ENCODE measurements at places on chromosomes 2 and 18.

DNA sequence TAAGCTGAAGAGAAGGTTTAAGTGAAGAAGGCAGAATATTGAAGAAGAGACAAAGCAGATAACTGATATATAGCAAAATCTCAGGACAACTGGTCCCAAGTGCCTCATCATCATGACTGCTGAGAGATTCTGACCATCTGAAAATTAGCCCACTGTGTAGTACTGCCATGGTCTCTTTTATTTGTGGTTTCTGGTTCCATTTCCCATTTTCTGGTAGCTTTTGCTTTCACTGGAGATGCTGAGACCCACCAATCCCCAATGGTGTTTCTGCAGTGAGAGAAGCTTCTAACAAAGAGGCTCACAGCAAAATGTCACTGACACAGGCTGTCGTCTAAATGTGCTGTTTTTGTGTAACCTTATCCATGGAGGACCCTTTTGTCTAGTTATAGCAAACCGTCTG is 79.5 kb downstream of the TMEM163 start:
- DNase-seq: no peak

- no peak for DNase-seq
Measured at GRCh38 chr2:232865165-232865564, 4.9 kb upstream of the SNORC start.

DNA sequence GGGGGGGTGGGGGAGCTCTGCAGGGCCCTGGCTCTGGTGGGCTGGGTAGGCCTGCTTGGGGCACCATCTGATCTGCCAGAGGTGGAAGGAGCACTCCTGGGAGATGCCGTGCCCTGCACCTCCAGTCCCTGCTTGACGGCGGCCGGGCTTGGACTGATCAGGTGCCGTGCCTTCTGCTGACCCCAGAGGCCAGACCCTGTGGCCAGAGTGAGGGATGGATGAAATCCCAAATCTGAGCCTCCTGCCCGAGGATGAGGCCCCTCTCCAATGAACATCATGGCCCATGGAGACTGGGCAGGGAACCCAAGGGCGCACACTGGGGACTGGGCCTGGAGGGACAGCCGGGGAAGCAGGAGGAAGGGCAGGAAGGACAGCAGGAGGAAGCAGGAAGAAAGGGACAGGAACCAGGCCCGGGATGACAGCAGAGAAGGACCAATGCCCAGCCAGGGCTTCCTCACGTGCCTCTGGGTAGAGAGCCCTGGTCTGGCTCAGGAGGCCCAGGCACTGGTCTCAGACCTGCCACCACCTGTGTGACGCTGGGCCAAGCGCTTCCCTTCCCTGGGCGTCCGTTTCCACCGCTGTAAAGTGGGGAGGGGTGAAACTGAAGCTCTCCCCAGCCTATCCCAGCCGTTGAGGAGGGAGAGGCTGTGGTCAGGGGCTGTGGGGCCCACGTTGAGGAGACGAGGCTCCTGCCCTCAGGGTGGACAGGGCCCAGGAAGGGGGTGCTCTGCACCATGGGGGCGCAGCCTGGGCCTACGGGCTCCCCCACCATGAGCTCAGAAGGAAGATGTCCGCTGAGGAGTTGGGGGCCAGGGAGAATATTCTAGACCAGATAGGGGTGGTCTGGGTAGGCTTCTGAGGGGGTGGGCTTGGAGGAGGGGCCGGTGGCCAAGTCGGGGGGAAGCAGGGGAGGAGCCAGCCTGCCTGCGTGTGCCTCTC is 1.0 kb upstream of the GPR35 start:
- DNase-seq: no peak

DNA sequence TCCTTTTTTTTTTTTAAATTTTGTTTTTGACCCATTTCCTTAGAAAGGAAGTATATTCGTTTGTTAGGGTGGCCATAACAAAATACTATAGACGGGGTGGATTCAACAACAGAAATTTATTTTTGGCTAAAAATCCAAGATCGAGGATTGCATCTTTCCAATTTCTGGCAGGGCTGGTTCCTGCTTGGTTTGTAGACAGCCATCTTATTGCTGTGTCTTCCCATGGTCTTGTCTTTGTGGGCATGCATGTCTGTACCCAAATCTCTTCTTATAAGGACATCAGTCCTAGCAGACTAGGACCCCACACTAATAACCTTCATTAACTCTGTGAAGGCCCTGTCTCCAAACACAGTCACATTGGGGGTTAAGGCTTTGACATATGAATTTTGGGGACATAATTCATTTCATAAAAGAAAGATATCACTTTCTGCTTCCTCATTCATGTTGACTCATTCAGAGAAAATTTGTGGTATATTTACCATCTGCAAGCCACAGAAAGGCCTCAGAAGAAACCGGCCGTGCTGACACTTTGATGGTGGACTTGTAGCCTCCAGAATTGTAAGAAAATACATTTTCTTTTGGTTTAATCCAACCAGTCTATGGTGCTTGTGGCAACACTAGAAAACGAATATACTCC is 262.1 kb downstream of the LPIN1 start:
- no peak for DNase-seq

GRCh38 chr2:95001701-95002100 is 23.8 kb upstream of the MAL start:
- DNase-seq: no peak

- no peak for DNase-seq
Measured at GRCh38 chr18:55137602-55138001, 178.3 kb upstream of the CCDC68 start.

DNA sequence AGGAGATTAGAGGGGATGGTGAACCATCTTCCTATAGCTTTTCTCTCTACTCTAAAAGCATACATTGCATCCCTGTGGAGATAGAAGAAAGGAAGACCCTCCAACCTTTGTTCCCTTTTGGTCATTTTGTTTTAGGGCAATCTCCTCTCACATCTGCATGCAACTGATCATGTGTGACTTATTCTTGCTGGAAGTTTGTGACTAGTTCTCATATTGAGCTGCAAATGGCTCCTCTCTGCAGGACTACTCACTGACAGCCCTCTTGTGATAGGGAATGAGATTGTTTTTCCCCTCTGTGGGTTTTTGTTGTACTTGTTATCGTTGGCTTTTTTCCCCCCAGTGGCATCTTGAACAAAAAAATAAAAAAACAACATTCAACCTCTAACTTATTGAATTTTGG is 416.0 kb upstream of the CNTNAP5 start:
- DNase-seq: no peak
